ENCODE measurements at places on chromosomes 3 and 15. TPM values are rescaled to one million over a fixed set of nuclear protein-coding genes. Genes with fewer than 3 reads are reported as not detected.

DNA sequence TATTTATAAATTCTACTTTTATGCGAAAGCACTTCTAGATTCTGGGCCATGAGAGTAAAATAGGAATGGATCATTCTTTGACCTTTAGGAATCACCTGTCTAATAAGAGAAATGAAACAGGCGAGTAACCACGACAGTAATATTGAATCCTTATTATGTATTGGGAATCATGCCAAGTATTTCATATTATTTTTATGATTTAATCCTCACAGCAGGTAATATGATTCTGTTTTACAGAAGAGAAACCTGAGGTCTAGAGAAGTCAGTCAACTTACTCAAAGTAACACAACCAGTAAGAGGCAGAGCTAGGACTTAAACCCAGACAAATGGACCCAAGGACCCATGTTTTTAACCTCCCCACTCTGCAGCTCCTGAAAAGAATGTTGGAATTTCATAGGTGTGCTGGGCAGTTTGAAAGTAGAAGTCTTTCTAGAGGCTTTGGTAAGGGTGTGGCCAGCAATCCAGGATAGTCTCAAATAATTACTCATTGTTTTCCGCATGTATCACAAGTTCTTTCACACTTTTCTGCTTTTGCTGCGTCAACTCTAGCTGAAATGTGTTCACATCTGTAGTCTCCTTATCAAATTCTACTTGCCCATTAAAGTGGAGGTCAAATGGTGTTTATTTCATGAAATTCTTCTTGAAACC lies 181.7 kb downstream of the TPRG1 start:
- DNase-seq = no peak

DNA sequence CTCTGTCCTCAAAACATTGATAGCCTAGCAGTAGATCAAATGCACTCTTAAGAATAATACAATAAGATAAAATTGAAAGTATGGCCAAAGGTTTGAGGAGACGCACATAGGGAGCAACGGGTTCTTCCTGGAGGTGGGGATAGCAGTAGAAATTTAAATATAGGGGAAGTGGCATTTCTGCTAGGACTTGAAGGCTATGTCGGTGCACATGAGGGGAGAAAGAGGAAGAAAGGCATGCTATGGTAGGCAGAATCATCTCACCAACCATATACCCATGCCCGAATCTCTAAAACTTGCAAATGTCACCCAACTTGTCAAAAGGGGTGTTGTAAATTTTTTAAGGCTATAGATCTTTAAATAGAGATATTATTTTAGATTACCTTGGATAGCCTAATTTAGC lies 735.1 kb upstream of the LMCD1 start:
- no peak for DNase-seq

- DNase-seq = no peak
These were observed 6.9 kb upstream of the PSMA4 start for GRCh38 chr15:78533331-78533730.

KCNMB3 gene
- total RNA-seq = 2.4 TPM

CCR8 gene
- total RNA-seq = not detected

DNA sequence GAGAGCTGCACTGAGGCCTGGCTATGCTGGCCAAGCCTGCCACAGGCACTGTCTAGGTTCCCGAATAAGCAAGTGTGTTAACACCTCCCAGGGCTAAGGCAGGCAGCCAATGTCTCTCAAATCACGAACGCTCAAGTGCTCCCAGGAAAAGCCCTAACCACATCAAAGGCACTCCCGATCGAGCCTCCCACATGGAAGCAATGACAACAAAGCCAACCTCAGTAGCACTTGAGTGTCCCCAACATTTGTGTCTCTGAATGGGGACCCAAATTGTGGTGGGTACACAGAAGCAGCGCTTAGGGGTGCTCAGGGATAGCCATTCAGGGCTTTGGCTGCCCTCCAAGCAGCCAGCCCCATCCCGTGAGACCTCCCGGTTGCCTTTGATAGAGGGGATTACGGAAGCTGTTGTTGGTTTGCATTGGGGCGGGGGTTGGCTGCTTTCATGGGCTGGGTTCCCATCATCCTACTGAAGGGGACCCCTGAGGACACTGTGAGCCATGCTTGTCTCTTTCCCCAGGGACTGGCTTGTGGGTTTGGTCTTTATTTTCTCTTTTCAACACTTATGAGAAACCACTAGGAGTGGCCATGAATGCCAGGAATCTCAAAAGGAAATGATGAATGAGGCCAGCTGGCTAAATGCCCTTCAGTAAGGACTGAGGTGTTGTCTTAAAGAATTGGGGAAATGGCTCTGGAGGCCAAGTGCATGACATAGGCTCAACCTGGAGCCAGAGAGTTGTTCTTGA lies 234.1 kb upstream of the FEZF2 start:
- no peak for DNase-seq

DNA sequence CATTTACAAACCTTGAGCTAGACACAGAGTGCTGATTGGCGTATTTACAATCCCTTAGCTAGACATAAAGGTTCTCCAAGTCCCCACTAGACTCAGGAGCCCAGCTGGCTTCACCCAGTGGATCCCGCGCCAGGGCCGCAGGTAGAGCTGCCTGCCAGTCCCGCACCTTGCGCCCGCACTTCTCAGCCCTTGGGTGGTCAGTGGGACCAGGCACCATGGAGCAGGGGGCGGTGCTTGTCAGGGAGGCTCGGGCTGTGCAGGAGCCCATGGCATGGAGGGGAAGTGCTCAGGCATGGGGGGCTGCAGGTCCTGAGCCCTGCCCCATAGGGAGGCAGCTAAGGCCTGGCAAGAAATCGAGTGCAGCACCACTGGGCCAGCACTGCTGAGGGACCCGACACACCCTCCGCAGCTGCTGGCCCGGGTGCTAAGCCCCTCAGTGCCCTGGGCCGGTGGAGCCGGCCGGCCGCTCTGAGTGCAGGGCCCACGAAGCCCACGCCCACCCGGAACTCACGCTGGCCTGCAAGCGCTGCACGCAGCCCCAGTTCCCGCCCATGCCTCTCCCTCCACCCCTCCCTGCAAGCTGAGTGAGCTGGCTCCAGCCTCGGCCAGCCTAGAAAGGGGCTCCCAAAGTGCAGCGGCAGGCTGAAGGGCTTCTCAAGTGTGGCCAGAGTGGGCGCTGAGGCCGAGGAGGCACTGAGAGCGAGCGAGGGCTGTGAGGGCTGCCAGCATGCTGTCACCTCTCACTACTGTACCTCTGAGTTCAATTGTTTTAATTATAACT lies 1213.9 kb downstream of the OTOL1 start:
- no peak for DNase-seq

- DNase-seq = no peak
These were observed 238.7 kb downstream of the SV2B start for GRCh38 chr15:91338766-91339165.

Data from naive thymus-derived CD8-positive, alpha-beta T cell (primary cell).